Uterus (tissue), 4 donors: ENCODE measurements at places on chromosomes 6 and 20. TPM values are rescaled to one million over a fixed set of nuclear protein-coding genes. Genes with fewer than 3 reads are reported as not detected.

SMIM13 gene
- total RNA-seq = 4.4 TPM

PCK1 gene
- 1.8 TPM for total RNA-seq

ANGPT4 gene
- total RNA-seq = 5.6 TPM

SDCBP2 gene
- 8.3 TPM for total RNA-seq
